BE2C (cell line): ENCODE measurements at places on chromosomes 3 and 15.

GRCh38 chr15:38608682-38609081 is 44.1 kb upstream of the RASGRP1 start:
- DNase-seq: no peak

- DNase-seq: no peak
Observed at GRCh38 chr15:71691458-71692417, 118.6 kb upstream of the NR2E3 start.

- DNase-seq: no peak
Observed at GRCh38 chr3:89013536-89013935, 93.9 kb upstream of the EPHA3 start.

DNA sequence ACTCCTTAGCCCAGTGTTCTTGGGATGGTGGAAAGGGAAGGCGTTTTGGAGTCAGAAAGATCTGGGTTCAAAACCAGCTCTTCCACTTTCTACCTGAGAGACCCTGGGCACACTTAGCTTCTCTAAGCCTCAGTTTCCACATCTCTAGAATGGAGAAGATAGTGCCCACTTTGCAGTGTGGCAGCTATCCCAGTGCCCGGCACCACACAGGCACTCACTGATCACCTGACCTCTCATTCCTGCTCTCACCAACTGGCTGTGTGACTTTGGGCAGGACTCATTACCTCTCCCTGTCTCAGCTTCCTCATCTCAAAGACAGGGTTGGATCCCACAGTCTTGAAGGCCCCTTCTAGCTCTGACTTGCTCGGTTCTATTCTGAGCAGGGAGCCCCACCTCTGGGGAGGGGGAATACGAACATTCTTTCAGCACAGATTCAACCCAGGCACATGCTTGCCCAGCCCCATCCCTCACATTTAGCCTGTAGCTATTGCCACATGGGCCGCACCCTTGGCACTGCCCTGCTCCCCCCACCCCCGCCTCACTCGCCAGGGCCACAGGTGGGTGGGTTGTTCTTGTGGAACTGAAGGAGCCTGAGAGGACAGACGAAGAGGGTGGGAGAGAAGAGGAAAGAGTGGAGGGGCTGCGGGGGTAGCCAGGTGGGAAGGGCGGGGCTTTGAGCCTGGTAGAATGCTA is 39.2 kb downstream of the EPHB3 start:
- no peak for DNase-seq

- no peak for DNase-seq
Observed at GRCh38 chr3:181724192-181724965, 12.7 kb downstream of the SOX2 start.

- peak; percentile 72 for DNase-seq
Observed at GRCh38 chr3:49454898-49455681, 15.0 kb upstream of the DAG1 start.

DNA sequence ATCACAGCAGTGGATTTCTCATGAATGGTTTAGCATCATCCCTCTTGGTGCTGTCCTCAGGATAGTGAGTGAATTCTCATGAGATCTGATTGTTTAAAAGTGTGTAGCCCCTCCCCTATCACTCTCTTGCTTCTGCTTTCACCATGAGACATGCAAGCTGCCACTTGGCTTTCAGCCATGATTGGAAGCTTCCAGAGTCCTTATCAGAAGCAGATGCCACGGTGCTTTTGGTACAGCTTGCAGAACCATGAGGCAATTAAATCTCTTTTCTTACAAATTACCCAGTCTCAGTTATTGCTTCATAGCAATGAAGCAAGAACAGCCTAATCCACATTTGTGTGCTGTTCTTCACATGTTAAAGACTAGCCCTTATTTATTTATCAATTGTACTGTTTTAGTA is 495.2 kb upstream of the EPHA6 start:
- DNase-seq: peak; percentile 89

DNA sequence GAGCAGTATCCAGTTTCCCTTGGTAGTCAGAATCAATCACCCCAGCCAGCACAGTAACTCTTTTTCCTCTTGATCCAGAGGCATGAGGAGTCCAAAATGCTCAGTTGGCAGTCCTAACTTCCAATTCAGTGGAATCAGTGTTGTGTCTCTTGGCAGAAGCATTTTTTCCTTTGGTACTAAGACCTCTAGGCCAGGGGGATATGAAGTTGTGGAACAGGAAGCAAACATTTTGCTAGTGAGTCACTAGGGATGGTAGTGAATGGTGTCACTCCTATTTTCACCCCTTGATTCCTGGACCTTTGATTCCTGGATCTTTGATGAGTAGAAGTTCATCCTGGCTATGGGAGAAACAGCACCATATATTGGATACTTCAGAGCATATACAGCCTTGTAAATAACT is 70.5 kb upstream of the ALDH1A3 start:
- DNase-seq: no peak

DNA sequence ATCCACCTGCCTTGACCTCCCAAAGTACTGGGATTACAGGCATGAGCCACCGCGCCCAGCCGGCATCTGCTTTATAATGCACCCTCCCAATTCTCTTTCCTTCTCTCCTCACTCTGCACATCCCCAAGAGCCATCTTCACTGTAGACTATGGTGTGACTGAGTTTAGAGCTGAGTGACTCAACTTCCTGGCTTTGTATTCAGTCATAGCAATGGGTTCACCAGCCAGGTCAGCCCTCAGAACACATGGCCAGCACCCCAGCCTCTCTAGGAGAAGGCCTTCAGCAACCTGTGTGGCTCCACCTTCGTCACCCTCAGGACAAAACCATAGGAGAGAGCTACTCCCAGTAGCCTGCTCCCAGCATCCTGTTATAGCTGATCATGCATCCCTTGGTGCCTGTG is 33.0 kb downstream of the ARID3B start:
- no peak for DNase-seq

DNA sequence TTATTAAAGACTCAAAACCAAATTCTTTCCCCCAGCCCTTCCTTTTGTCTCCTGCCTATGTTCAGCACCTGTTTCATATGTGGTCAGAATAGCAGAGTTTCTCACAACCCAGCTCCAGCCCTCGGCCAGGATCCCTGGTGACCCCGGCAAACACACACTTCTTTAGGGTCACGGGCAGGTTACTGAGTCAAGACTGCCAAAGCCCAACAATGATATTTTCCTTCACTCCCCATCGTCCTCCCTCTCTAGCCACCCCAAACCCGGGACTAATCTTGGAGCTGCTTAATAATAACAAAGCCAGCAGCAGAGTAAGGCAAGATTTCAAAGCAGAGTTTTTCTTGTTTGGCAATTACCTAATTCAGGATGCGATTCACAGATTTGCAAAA is 25.5 kb downstream of the RARB start:
- DNase-seq: no peak

- DNase-seq: no peak
Observed at GRCh38 chr15:41948490-41948889, 23.9 kb downstream of the EHD4 start.

- DNase-seq: no peak
Observed at GRCh38 chr3:4495294-4496086, 2.3 kb downstream of the ITPR1 start.

DNA sequence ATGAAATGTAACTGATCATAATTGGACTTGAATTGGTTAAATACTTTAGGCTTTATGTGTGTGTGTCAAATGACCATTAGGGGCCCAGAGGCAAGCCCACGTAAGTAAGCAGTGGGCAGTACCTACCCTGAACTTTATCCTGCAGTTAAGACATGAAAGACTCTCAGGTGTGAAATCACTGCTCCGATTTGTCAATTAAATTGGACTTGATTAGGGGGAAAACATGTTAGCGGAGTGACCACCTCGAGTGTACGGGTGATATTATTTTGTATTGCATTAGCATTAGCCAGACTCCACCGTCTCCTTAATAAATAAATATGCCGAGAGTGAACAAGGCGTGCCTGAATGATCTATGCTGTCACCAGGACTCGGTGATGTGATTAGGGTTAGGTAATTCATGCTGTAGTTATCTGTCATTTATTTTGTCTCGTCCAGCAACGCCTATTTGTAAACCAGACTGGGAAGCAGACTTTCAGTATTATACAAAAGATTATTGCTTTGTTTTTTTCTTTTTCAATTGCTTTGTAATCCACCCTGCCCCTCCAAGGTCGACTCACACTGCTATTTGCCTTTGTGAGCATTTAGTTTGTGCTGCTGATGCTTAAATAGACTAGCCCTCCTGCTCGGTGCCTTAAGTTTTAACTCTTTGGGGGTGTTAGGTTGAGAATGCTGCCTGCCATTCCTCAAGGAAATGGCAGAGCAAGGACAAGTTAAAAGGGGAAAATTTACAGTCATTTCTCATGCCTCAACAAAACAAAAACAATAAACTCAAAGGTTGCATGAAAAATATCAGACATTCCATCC is 1.8 kb downstream of the RBMS3 start:
- peak; percentile 14 for DNase-seq

DNA sequence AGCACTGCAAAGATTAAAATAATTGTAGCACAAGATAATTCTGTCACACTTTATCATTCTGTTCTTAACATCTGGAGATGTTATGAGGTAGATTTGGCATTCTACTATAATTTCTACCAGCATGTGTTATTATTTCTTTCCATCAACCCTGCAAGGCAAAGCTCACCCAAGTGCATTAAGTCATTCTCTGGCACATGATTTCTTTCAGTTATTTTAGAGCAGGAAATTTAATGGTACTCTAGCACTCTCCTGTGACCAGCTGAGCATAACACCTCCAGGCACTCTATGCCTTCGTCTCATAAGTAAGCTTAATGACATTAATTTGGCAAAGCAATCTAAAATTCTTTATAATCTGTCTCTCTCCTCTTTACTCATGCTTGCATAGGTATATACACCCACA is 300.2 kb upstream of the GPR149 start:
- no peak for DNase-seq

- DNase-seq: no peak
Observed at GRCh38 chr3:196177567-196177966, 33.6 kb downstream of the ZDHHC19 start.

DNA sequence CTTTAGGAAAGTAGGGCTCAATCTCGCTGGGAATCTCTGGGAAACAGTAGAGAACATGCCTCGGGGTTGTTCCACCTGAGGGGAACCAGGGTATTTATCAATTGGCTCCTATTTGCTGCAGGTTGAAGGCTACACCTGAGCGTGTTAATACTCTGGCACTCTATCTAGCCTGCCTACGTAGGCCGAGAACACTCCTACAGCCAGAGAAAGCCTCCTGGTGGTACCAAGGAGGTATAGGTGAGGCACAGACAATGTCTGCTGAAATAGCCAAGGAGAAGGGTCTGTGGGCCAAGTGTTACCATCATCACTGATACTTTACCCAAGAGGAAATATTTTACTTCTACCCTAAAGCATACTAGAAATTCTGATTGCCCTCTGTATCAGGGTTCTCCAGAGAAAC is 341.0 kb upstream of the UBE2E2 start:
- no peak for DNase-seq

- no peak for DNase-seq
Observed at GRCh38 chr3:18411541-18411940, 13.6 kb downstream of the SATB1 start.

DNA sequence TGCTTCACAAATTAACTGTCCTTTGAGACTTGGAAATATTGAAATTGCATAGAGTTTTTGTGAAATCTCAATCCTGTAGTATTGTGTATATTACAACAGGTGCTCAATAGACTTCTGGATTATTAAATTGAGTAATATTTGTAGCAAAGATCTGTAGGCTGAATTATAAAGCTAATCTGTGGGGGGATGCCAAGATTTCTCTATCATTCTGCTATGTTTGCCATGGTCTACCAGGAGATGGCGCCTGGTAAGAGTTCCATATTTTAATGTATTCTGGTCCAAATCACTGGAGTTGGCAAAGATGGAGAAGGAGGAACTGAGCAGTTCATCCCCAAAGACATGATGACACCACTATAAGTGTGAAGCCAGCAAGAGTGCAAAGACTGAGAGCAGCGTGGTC is 340.9 kb upstream of the TPRG1 start:
- DNase-seq: peak; percentile 22

DNA sequence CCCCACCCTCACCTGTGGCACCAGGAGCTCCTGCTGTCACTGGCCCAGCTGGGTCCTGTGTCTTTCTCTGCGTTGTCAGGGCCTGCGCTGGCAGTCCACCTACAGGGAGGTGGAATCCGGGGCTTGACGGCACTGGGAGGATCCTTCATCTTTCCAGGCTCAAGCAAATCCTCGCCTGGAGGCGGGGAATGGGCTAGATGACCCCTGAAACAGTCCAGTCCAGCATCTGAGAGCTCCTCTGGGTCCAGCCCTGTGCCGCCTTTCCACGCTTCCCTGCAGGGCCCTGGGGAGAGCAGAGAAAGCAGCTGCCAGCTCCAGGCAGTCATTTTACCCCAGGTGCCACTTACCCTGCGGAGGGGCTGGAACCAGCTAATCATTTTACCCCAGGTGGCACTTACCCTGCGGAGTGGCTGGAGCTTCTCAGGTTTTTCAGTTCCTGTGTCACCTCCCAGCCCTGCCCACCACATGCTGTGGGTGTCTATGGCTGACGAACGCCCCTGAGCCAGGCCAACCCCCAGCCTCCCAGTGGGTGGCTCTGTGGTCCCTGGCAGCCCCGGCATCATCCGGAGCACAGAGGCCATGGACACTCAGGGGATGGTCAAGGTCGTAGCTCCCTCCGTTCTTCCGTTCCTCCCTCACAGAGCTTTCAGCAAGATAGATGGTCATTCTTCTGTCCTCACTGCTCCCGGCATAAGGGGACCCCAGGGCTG is 17.9 kb upstream of the ADIPOQ start:
- no peak for DNase-seq

GRCh38 chr3:77321646-77322045 is 281.7 kb downstream of the ROBO2 start:
- no peak for DNase-seq

- DNase-seq: peak; percentile 79
Observed at GRCh38 chr15:100918034-100918689, 995 bp upstream of the LRRK1 start.

DNA sequence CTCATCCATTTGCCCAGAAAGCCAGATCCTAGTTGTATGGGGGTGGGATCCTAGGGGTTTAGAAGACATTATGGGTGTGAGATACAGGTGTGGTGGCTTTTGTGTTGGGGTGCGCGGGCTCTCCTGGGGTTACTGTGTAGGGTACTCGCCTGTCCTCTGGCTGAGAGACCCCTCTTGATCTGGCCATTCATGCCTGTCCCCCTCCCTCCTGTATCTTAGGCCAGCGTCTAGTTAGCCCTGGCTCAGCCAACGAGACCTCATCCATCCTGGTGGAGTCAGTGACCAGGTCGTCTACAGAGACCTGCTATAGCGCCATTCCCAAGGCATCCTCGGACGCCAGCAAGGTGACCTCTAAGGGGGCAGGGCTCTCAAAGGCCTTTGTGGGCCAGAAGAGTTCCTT is 41.4 kb downstream of the DNASE1L3 start:
- no peak for DNase-seq

DNA sequence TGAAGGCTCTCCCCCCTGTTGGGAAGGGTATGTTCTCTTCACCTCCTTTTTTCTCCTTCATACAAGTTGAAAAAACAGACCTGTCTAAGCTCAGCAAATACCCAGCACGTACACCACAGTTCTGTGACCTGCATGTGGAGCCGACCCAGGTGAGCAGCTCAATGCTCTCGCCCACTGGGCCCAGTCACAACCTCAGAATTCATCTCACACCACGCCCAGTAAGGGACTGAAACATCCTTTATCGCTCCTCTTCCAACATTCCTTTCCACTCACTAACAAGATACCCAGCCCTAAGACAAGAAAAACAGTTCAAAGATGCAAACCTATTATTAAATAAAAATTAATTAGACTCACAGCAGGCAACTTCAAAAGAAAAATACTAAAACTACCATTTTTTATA is 68.9 kb downstream of the FOXP1 start:
- no peak for DNase-seq
